Cardiac fibroblast (primary cell): ENCODE measurements at places on chromosomes 5 and 9.

GRCh38 chr5:170601619-170602018, 97.8 kb downstream of the KCNIP1 start:
- DNase-seq, result no peak

DNA sequence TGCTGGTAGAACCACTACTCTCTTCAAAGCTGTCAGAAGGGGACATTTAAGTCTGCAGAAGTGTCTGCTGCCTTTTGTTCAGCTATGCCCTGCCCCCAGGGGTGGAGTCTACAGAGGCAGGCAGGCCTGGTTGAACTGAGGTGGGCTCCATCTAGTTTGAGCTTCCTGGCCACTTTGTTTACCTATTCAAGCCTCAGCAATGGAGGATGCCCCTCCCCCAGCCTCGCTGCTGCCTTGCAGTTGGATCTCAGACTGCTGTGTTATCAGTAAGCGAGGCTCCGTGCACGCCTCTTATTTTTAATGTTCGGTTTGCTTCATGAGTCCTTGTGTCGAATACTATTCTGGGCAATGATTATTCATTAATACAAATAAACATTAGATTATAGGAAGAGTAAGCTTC, 3.1 kb upstream of the SLC27A6 start:
- no peak for DNase-seq

DNA sequence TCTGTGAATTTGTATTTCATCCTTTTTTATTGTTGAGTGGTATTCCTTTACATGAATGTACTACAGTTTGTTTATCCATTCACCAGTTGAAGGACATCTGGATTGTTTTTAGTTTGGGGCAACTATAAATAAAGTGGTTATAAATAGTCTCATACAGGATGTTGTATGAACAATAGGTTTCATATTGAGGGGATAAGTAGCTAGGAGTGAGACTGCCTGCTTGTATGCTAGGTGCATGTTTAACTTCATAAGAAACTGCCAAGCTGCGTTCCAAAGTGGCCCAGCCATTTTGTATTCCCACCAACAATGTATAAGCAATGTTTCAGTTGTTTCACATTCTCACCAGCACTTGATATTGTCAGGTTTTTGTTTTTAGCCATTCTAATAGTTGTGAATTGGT, 21.5 kb downstream of the OTULINL start:
- DNase-seq, result no peak

DNA sequence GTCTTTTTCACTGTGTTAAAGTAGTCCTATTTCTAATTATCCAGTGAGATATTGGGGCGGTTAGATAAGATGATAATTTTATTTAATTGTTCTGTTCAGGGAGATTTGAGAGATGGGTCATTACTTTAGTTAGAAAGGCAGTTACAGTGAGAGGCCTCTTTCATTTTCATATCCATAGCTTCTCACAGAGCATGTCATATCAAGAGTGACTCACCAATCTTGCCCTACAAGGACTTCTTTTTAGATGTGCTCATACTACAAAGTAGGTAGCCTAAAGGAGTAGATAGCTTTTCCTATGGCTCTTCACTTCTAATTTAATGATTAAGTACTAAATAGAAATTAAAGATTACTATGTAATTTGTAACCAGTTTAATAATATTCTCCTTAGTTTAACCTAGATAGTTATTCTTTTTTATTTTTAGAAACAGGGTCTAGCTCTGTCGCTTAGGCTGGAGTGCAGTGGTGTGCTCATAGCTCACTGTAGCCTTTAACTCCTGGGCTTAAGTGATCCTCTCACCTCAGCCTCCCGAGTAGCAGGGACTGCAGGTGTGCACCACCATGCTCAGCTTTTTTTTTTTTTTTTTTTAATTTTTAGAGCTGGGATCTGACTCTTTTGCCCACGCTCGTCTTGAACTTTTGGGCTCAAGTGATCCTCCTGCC, 71.0 kb downstream of the FER start:
- peak; percentile 72 for DNase-seq

DNA sequence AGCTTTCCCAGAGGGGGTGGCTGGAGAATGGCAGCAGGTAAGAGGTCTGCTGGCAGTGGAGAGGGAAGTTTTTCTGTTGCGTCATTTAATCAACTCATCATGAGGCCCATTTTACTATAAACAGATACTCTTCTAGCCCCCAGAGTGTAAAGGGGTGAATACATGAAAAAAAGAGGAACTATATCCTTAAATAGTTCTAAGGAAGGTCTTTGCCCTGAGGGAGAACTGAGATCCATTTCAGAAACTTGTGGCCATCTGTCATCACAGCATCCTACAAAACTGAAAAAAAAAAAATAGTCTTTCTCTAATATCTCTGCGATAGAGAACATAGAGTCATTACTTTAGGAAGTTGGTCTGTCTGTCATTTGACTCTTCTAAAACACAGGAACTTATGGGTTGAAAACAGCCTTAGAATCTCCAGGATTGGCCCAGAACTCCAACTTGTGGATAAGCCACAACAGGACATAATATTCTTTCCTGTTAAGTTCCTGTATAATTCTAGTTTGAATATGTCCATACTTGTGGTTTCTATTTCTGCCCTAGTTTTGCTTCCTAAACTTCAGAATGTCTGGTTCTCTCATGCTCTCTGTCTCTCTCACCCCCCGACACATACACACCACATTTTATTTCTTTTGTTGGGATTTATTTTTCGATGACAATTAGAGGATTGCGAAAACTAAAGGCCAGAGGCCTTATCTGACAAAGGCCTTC, 238.5 kb upstream of the PIK3R1 start:
- DNase-seq, result no peak

DNA sequence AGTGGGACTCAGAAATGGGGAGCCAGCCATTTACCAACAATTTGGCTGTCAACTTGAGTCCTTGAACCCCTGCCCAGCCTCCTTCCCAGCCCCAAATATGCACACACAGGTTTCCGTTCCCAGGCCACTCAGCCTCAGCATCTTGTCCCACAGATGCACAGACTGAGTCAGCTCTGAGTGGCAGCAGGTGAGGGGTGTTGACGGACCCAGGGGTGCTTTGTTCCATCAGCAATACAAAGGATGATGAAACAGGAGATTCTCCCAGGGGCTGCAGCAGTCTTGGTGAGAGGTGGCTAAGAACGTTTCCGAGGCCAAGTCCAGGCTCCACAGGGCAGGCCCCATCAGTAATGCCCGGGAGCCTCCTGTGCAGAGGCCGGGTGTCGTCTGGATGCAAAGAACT, 4.9 kb upstream of the OLFM1 start:
- no peak for DNase-seq
